ENCODE measurements at places on chromosomes 2 and 18.
A peak's percentile ranks its signal among the peaks of the same experiment; 100 is the strongest.

- DNase-seq = no peak
Measured at GRCh38 chr2:186523791-186524190, 37.7 kb downstream of the ZC3H15 start.

DNA sequence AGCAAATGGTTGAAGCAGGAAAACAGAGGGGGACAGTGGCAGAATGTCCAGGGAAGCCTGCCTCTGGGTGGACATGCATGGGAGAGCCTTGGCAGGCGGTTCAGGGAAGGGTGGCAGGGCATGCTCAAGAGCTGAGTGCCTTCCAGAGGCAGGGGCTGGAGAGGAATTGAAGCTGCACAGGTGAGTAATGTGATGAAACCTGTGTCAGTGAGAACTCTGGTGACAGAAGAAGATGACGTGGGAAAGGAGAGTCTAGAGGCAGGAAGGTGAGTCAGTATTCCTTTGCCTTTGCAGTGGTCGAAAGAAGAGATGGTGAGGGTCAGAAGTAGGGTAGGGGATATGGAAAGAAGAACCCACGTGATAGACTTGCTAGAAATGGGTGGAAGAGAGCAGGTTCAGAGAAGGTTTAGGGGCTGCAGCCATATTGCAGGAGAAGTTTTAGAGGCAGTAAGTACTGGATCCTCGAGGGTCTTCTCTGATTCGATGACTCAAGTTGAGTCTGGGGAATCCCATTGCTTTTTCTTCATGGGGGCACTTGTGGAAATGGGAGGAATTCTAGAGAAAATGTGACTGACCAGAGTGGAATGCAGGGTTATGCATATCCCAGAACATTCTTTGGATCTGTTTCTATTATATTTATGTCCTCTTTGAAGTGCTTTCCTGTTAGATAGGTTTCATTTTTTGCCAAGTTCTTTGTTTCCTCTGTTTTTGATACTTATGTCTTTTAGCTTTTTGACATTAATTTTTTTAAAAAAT, 37.4 kb downstream of the TMEM87B start:
- DNase-seq = no peak

- no peak for DNase-seq
Measured at GRCh38 chr2:207224381-207224780, 58.6 kb upstream of the KLF7 start.

GRCh38 chr2:180890781-180891180, 89.6 kb upstream of the UBE2E3 start:
- no peak for DNase-seq

- DNase-seq = no peak
Measured at GRCh38 chr2:215391531-215391930, 44.3 kb downstream of the FN1 start.

DNA sequence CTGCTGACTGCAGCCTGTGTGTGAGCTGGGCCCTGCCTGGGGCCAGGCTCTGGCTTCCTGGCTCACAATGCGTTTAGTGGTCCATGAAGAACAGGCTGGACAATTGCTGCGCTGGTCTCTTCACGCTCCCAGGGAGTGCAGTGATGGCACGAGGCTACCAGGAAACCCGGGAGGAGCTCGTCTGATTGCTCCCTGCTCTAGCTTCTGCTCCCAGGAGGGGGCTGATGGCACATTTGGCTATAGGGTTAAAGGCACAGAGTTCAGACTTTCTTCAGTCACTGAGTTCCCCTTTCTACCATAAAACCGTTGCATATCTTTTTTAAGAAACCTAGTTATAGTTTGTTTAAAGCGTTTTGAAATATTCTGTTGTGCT, 60.1 kb downstream of the KCNF1 start:
- DNase-seq = no peak

DNA sequence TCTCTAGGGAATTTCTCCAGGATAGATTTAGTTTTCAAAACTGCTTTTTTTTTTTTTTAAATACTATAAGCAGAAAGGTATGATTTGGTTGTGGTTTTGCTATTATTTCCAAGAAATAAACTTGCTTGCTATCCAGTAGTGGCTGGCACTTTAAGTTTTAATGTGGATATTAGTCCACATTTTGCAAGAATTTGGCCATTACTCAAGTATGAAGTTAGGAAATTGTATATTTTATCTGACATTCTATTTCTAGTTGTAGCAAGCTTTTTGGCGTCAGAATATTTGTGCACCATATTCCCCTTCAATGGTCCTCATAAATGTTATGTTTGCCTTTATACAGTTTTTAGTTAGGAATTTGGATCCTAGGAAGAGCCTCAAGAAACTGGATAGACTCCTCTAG, 226.3 kb downstream of the ZNF521 start:
- DNase-seq = no peak

DNA sequence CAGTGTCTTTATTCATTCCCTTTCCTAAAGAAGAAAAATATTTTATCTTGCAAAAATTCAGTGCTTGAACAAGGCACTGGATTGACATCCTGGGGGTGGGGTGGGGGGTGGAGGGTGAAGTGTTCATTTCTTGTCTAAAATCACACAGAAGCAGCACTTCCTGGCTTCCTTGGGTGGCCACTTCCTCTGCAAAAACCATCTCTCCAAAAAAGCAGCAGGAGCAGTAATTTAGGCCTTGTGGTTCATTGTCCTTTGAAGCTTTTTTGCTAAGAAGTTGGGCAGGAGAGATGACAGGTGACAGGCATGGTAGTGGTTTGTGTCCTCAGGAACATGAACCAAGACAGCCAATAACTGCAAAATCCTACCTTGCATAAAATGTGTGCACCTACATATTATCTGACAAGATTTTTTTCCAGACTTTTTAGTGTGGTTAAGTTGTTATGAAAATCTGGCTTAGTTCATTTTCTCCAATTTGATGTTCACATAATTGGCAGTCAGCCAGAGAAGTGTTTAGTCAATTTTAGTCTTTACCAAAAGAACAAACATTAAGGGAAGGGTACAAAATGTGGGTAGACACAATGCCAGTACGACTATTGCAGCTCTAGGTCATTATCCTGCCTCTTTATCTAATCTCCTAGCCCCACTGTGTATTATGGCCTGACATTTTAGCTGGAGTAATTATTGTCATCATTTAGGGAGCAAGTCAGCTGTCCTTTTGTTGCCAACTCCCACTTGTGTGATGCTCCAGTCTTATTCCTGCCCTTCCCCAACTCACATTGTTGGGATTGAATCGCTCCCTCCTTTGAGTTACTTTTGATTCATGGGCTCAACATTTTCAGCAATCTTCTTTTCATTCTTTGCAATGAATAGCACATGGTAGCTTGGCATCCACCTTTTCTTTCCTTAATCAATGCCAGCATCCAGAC, 177.2 kb downstream of the MYO3B start:
- DNase-seq = no peak

- DNase-seq = no peak
Measured at GRCh38 chr2:157194097-157194688, 63.3 kb upstream of the GALNT5 start.

GRCh38 chr18:42181474-42181873, 226.4 kb downstream of the PIK3C3 start:
- no peak for DNase-seq

- peak; percentile 6 for DNase-seq
Measured at GRCh38 chr2:27185331-27186026, 26.4 kb upstream of the ATRAID start.

DNA sequence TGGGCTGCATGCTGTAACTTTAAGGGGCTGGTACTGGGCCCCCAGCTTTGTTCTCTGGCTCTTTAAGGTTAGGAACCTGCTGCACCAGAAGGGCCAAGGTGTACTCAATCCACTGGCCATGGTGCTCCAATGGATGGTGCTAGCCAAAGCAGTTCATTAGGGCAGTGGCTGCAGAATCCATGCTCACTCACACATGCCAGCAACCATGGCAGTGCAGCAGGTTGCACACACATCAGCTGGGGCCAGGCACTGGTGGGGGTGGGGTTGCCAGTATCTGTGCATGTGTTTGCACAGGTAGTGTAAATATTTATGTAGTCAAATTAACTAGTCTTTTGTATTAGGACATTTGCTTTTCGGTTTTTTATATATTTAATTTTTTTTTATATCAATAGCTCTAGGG, 228.3 kb upstream of the EPC2 start:
- no peak for DNase-seq

DNA sequence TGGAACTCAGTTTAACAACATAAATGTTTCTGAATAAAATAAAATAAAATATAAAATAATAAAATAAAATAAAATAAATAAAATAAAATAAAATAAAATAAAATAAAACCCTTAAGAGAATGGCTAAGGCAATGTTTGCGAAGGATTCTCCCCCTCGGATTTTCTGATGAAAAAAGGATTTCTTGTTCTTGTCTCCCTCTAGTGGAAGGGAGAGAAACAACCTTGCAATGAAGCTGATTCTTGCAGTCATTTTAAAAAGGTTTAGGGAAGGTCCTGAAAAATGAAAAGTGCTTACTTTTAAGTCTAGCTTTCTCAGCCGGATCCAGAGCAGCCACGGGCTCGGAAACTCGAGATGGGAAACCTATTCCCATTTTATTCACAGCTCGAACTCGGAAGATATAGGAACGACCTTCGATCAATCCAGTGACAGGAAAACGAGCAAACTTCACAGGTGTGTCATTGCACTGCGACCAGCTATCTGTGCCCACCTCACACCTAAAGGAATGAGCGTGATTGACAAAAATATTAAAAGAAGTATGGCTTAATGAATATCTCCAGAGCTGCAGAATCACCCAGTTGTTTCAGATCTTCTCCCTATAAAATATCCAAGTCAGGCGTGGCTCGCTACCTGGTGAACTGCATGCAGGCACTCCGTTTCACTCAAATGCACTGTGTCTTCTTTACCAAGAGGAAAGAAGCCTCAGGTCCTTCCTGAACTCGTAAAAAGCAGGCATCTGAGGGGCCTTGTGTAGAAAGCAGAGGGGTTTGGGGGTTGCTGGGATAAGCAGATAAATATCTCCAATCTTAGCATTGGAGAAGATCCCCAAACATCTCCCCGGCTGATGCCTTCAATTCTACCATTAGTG, 68.1 kb downstream of the MYOM1 start:
- DNase-seq = no peak

- no peak for DNase-seq
Measured at GRCh38 chr18:80133124-80133523, 24.1 kb downstream of the ADNP2 start.

DNA sequence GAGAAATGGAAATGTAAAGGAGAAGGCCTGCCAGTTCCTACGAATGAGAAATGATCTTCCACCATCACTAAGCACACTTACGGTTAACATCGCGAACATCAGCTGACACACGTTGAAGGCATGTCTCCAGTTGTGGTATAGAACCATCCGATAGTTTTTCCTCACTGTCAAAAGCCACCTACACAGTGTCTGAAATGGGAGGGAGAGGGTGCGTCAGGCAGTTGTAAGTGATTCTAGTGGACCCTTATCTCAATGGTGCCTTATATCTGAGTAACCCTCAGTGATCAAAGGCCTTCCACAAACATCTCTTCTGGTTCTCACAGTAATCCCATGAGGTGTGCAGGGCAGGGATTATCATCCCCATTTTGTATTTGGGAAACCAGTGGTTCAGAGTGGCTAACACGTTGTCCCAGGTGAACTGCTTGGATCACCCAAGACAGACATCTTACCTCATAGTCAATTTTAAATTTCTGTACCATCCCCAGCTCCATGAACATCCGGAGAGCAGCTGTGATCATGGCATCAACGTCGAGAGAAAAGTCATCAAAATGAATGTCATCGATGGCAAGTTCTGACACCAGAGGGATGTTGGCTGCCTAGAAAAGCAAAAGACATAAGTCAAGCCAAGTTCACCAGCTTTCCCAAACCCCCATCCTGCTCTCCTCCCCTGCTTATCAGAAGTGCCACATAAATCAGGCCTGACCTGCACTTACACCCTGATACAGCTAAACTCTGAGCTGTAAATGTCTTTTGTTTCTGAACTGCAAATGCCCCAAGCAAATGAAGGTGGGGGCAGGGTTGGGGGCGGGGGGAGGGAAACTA, 335.2 kb downstream of the AGPS start:
- no peak for DNase-seq

Data from bone marrow (tissue), 2 donors.